Articular chondrocyte of knee joint (primary cell): ENCODE measurements at places on chromosomes 7 and 10. TPM values are rescaled to one million over a fixed set of nuclear protein-coding genes. Genes with fewer than 3 reads are reported as not detected.

The SPACDR gene
- 0.26 TPM in 1 of 2 replicates, not detected in the other for total RNA-seq

The OR2A12 gene
- under 0.01 TPM in 1 of 2 replicates, not detected in the other for total RNA-seq

The INTS15 gene
- 14.5 and 19.2 TPM in 2 replicates for total RNA-seq

The SHH gene
- not detected in 2 replicates for total RNA-seq

The FAM3C gene
- total RNA-seq, result 72.3 and 83.9 TPM in 2 replicates

The ICA1 gene
- total RNA-seq, result 10.3 and 11.3 TPM in 2 replicates

The CCDC3 gene
- 0.76 and 2.2 TPM in 2 replicates for total RNA-seq

The LRRTM3 gene
- total RNA-seq, result not detected in 2 replicates

The BMPER gene
- total RNA-seq, result 133 and 181 TPM in 2 replicates

The CCSER2 gene
- total RNA-seq, result 49.4 and 56.1 TPM in 2 replicates

The RADIL gene
- total RNA-seq, result 1.0 and 1.6 TPM in 2 replicates

The LIPM gene
- total RNA-seq, result not detected in 2 replicates

The SLC26A5 gene
- total RNA-seq, result not detected in 2 replicates

The CALML3 gene
- total RNA-seq, result not detected in 2 replicates

The UBE2H gene
- total RNA-seq, result 68.7 and 80.4 TPM in 2 replicates

The SNCG gene
- 17.6 and 20.6 TPM in 2 replicates for total RNA-seq

The NPFFR1 gene
- not detected in 2 replicates for total RNA-seq

The OR2A5 gene
- total RNA-seq, result not detected in 2 replicates

The ZNF488 gene
- 0.11 and 0.13 TPM in 2 replicates for total RNA-seq

The NOD1 gene
- 12.2 and 13.3 TPM in 2 replicates for total RNA-seq

The RNLS gene
- 15.2 and 19.0 TPM in 2 replicates for total RNA-seq

The PRKAG2 gene
- total RNA-seq, result 19.1 and 23.9 TPM in 2 replicates

The SORCS1 gene
- not detected in 2 replicates for total RNA-seq

The MSMB gene
- not detected in 2 replicates for total RNA-seq

The HOXA2 gene
- total RNA-seq, result 0.76 and 1.6 TPM in 2 replicates

The LIPN gene
- not detected in 2 replicates for total RNA-seq

The RELN gene
- under 0.01 TPM in 2 replicates for total RNA-seq

The GRID2IP gene
- under 0.01 and 0.11 TPM in 2 replicates for total RNA-seq

The CASD1 gene
- 23.6 and 24.3 TPM in 2 replicates for total RNA-seq

The GNGT1 gene
- not detected in 2 replicates for total RNA-seq

The ITPRID1 gene
- not detected in 2 replicates for total RNA-seq

The MCMBP gene
- total RNA-seq, result 48.0 and 49.1 TPM in 2 replicates

The PTPN12 gene
- total RNA-seq, result 52.4 and 60.2 TPM in 2 replicates

The HTR5A gene
- not detected in 2 replicates for total RNA-seq

The TEX47 gene
- total RNA-seq, result not detected in 2 replicates

The FEZF1 gene
- not detected in 2 replicates for total RNA-seq

The MET gene
- total RNA-seq, result 62.2 and 84.0 TPM in 2 replicates

The CYP3A7 gene
- total RNA-seq, result 0.32 TPM in 1 of 2 replicates, not detected in the other

The OPN1SW gene
- total RNA-seq, result not detected in 2 replicates

The WDR86 gene
- 6.1 and 9.0 TPM in 2 replicates for total RNA-seq

The RAPGEF5 gene
- total RNA-seq, result 3.4 and 4.3 TPM in 2 replicates

The SDK1 gene
- total RNA-seq, result under 0.01 and 0.26 TPM in 2 replicates

The CLDN4 gene
- total RNA-seq, result 0.52 and 1.1 TPM in 2 replicates

The PRKAR2B gene
- 2.4 and 7.4 TPM in 2 replicates for total RNA-seq

The FAM180A gene
- total RNA-seq, result 53.3 and 53.4 TPM in 2 replicates

The PAPSS2 gene
- total RNA-seq, result 91.2 and 106 TPM in 2 replicates

The VAX1 gene
- total RNA-seq, result not detected in 2 replicates

The CUBN gene
- 1.4 and 2.2 TPM in 2 replicates for total RNA-seq
